ENCODE measurements at places on chromosomes 4 and X. TPM values are rescaled to one million over a fixed set of nuclear protein-coding genes. Genes with fewer than 3 reads are reported as not detected.

GRCh38 chrX:107325467-107325866 lies 119.1 kb downstream of the DNAAF6 start:
- no peak for DNase-seq

GRCh38 chr4:147709999-147710398 lies 21.9 kb upstream of the ARHGAP10 start:
- DNase-seq = no peak

GRCh38 chr4:93983140-93983539 lies 154.6 kb downstream of the ATOH1 start:
- DNase-seq = no peak

GRCh38 chr4:113783701-113784100 lies 22.2 kb upstream of the CAMK2D start:
- DNase-seq = no peak

Gene CACNA1F
- 0.52 TPM for polyA plus RNA-seq

DNA sequence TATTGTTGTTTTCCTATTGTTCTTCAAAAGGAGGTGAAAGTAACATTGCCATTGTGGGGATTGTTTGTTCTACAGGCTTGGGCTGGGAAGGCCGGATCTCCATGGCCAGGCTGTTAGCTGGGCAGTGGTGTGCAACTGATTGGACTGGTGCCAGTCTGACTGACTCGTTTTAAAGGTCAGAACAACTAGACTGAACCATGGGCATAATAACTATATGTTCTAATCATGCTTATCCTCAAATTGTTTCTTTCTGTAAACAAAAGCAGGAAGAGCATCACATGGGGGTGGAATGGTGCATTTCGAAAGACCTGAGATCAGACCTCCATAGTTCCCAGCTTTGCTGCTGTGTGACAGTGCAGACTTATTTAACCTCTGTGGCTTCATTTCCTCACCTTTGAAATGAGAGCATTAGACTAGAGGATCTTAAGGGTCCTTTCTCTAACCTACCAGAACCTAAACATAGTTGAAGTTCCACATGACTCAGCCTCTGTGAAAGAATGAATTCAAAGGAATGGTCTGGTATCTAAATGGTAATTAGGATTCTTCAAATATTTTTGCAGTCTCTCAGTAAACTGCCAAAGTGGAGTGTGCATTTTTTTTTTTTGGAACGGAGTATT lies 66.7 kb upstream of the PGRMC2 start:
- DNase-seq = no peak

Gene SLC25A31
- not detected for polyA plus RNA-seq

Gene GABRA4
- polyA plus RNA-seq = not detected

GRCh38 chrX:18354369-18355223 lies at the start of gene SCML2:
TSS of gene SCML2 (minus strand) at chrX:18354688. CDS start at chrX:18334071, 20,617 bp downstream.
- DNase-seq = peak; percentile 48

DNA sequence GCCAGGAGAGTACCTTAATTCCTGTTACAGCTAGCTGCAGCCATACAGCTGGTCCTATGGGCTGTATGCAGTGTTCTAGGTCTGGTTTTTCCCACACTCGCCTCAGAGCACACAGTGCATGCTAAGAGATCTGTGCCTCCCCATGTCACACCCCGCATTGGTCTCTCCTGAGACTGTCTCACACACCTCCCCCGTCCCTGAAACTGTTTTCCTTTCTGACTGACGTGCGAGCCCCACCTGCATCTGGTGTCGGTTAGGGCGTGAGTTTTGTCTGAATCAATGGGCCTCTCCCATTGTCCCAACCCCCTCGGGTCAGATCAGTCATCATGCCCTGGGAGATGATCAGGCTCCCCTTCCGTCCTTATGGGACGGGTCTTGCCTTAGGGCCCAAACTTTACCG lies 3.4 kb upstream of the UGT8 start:
- no peak for DNase-seq

- DNase-seq = no peak
Observed at GRCh38 chrX:103428525-103428924, 52.2 kb downstream of the BEX3 start.

- no peak for DNase-seq
Observed at GRCh38 chr4:74056114-74056857, 17.8 kb upstream of the CXCL3 start.

- DNase-seq = no peak
Observed at GRCh38 chr4:36310793-36311192, 29.4 kb downstream of the DTHD1 start.

DNA sequence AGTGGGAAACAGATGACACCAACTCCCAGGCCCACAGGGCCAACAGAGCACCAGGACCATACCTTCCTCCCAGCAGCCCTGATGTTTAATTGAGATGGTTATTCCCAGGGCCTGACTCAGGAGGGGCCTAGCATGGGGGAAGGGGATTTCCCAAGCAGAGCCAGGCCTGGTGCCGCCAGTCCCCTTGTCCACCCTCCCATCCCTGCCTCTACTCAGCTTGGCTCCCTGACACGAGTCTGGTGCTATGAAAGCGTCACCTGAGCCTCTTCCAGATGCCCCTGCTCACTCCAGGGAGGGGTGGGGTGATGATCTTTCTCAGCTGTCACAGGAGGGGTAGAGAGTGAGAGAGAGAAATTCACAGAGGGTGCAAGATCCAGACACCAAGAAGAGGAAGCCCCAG lies 72.7 kb downstream of the EFNB1 start:
- DNase-seq = no peak

Gene SPANXC
- not detected for polyA plus RNA-seq

DNA sequence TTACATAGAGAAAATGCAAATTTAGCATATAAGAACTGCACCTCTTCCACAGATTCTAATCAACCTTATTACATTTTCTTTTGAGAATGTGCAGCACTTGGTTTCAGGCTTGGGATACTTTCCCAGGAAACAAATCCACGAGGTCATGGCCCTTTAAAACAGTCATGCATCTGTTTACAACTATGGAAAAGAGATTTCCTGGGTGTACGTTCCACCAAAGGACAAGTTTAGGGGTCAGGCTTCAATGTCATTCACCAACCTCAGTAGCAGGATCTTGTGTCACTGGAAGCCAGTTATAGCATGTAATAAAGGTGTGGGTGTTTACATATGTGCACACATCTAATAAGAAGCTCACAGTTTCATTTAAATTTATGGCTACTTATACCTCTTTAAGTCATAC lies 30.7 kb downstream of the EREG start:
- DNase-seq = no peak

DNA sequence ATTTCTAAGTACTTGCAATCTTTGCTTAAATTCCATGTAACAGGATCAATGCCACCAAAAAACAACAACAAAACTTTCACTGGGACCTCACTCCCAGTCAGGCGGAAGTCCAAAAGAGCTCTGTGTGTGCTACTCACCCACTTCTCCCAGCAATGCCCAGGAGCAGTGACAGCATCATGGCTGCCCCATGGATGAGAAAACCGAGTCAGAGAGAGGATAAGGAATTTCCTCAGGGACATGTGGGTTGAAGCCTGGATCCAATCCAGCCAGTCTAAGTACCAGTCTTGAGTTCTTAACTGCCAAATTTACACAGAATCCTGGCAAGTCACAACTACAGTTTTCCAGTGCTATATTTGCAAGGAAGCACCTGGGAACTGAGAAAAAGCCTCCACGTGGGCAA lies 64.5 kb downstream of the STX18 start:
- DNase-seq = no peak

GRCh38 chr4:129064717-129065116 lies 28.6 kb downstream of the SCLT1 start:
- DNase-seq = no peak

- no peak for DNase-seq
Observed at GRCh38 chr4:13920901-13921300, 293.4 kb upstream of the BOD1L1 start.

DNA sequence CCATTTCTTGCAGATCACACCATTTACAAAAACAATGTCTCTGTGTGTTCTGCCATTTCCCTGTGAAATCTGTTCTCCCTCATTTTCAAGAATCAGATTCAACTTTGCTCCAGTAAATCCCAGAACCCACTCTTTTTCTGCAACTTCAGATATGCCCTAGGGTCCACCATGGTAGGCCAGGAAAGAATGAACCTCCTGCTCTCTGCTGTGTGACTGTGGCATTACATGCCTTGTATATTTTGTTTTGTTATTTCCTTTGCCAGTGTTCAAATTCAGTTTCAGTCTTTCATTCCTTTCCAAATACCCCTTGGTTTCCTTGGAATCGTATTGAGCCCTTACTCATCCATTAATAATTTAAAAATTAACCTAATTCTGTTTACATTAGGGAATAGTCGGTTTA lies 290.2 kb upstream of the VCX start:
- DNase-seq = no peak

DNA sequence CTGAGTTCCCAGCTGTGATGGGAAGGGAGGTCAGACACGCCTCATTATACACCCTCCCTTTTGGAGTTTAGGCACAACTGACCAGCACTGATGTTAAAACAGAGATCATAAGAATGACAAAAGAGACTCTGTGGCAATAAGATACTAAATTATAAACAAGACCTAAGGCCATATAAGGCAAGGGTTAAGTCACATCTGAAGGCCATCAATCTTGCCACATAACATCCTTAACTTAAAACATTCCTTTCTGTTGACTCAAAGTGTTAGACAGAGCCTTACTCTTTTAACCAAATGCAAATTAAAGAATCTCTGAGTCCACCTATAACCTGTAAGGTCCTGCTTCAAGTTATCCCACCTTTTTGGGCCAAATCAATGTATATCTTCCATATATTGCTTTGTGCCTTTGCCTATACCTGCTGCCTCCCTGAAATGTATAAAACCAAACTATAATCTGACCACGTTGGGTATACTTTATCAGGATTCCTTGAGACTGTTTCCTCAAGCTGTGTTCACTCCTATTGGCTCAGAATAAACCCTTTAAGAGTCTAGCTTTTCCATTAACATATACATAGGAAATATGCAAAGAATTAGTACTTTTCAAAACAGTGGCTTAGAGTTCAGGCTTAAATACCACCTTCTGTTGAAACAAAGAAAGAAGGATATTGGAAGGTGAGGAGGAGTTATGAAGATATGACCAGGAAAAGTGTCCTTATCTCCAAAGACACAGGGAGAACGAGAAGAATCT lies 214.4 kb upstream of the PPP1R2C start:
- DNase-seq = no peak

DNA sequence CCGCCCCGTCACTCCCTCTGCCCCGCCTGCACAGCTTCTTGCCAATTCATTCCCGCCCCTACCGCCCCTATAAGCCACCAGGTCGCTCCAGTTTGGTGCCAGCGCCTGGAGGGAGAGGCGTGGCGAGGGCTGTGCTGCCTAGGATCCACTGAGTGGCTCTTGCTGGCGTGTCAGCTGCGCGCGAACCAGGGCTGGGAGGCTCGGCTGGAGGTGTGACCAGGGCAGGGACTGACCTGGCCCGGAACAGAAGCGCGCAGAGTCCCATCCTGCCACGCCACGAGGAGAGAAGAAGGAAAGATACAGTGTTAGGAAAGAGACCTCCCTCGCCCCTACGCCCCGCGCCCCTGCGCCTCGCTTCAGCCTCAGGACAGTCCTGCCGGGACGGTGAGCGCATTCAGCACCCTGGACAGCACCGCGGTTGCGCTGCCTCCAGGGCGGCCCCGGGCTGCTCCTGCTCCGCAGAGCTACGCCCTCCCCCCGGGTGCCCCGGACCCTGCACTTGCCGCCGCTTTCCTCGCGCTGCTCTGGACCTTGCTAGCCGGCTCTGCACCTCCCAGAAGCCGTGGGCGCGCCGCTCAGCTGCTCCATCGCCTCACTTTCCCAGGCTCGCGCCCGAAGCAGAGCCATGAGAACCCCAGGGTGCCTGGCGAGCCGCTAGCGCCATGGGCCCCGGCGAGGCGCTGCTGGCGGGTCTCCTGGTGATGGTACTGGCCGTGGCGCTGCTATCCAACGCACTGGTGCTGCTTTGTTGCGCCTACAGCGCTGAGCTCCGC lies at the start of gene GPR78:
GPR78 (plus strand) TSS at position 72 of the 773 bp plus-strand sequence; CDS start at position 663, 591 bp downstream.
- DNase-seq = peak; percentile 60

- no peak for DNase-seq
Observed at GRCh38 chr4:174122705-174123104, 160.8 kb downstream of the FBXO8 start.

GRCh38 chr4:181938631-181939030 lies 304.6 kb upstream of the TENM3 start:
- no peak for DNase-seq

GRCh38 chrX:7316887-7317286 lies 168.9 kb upstream of the PUDP start:
- DNase-seq = no peak

DNA sequence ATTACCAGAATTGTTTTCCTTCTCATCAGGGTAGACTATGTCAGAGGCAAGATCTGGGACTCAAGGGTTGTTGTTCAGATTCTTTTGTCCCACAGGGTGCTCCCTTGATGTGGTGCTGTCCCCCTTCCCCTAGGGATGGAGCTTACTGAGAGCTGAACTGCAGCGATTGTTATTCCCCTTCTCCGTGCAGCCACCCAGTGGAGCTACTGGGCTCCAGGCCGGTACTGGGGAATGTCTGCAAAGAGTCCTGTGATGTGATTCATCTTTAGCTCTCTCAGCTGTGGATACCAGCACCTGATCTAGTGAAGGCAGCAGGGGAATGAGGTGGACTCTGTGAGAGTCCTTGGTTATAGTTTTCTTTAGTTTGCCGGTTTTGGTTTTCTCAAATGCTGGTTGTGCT lies 247.4 kb upstream of the HAND2 start:
- DNase-seq = no peak

GRCh38 chrX:43474321-43474720 lies 181.8 kb upstream of the MAOA start:
- DNase-seq = no peak

All from right lung (tissue), 10 donors.